ENCODE measurements at places on chromosomes 4 and X.

- DNase-seq = no peak
Measured at GRCh38 chr4:152657657-152658056, 22.1 kb downstream of the TMEM154 start.

- no peak for DNase-seq
Measured at GRCh38 chrX:72604112-72604511, 31.5 kb upstream of the HDAC8 start.

GRCh38 chr4:40992472-40993295 lies 221.7 kb downstream of the APBB2 start:
- DNase-seq = no peak

- no peak for DNase-seq
Measured at GRCh38 chr4:84089652-84090437, 409.2 kb downstream of the NKX6-1 start.

- DNase-seq = no peak
Measured at GRCh38 chr4:113834298-113834697, 72.8 kb upstream of the CAMK2D start.
